ENCODE measurements at places on chromosomes 11 and 22. TPM values are rescaled to one million over a fixed set of nuclear protein-coding genes. Genes with fewer than 3 reads are reported as not detected.
A peak's percentile ranks its signal among the peaks of the same experiment; 100 is the strongest.

DNA sequence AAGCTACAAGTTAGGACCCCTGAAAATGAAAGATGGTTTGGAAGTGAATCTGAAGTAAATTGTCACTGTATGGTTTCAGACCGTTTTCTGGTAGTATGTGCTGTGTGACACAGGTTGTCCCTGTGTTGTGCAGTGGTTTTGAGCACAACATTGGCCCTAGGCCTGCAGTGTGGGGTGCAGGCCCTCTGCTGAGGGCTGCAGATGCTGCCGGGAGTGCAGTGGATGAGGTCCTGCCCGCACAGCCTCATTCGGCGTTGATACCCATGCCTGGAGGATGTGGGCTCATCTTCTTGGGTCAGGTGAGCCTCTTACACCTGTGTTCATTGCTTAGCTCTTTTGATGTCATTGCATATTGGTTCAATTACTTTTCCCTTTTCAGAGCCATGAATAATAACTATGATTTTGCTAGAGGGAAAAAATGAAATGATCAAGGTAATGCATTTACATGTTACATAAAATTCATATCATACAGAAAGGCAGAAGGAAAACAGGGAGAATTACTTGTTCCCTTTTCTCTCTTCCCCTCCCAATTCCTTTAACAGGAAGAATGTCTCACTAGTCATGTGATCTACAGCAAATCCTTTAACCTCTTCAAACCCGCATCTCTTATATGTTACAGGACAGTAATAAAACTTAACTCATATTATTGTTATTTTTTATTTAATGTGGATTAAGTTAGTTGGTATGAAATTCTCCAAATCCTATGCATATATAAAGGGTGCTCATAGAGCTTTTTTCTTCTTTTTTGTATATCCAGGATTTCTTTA is 48.7 kb downstream of the PTPRJ start:
- H3K4me3 ChIP-seq, result no peak overlapping the region
- H3K27me3 ChIP-seq, result no peaks in the 10 kb centered on the region
- peak overlapping the region; percentile 72 for H3K27ac ChIP-seq
- H3K4me1 ChIP-seq, result peaks cover 38% of the 10 kb centered on the region
- H3K36me3 ChIP-seq, result peaks cover 4% of the 10 kb centered on the region
- no peak for DNase-seq

DNA sequence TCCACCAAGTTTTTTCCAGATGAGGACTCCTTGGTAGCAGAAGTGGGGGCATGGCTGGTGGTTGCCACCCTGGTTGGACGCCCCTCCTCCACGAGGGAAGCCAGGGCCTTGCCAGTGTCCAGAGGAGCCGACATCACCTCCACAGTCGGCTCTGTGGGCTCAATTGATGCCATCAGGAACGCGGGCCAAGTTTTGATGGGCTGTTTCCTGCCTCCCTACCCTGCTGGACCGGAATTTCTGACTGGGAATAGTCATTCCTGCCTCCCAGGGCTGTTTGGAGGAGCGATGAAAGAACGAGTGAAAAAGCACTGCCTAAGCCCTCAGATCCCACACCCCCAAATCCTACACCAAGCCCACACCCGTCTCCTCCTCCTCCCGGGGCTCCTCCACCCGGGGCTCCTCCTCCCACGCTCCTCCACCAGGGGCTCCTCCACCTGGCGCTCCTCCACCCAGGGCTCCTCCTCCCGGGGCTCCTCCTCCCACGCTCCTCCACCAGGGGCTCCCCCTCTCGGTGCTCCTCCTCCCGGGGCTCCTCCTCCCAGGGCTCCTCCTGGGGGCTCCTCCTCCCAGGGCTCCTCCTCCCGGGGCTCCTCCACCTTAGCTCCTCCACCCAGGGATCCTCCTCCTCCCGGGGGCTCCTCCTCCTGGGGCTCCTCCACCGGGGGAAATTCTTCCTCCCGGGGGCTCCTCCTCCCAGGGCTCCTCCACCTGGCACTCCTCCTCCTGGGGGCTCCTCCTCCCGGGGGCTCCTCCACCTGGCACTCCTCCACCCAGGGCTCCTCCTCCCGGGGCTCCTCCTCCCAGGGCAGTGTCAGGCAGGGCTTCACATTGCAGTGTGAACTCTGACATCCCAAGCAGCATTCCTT is 10.0 kb upstream of the PRR5 start:
- no peak overlapping the region for H3K4me3 ChIP-seq
- no peak overlapping the region for H3K27ac ChIP-seq
- no peak for DNase-seq
- H3K4me1 ChIP-seq, result peaks cover 6% of the 10 kb centered on the region
- no peaks in the 10 kb centered on the region for H3K36me3 ChIP-seq

GRCh38 chr11:33542921-33543320 is 157.7 kb downstream of the C11orf91 start:
- no peak overlapping the region for H3K27ac ChIP-seq
- H3K36me3 ChIP-seq, result peaks cover 3% of the 10 kb centered on the region
- H3K4me3 ChIP-seq, result no peak overlapping the region
- H3K27me3 ChIP-seq, result peaks cover 83% of the 10 kb centered on the region
- DNase-seq, result no peak

The APOC3 gene
- total RNA-seq, result not detected

DNA sequence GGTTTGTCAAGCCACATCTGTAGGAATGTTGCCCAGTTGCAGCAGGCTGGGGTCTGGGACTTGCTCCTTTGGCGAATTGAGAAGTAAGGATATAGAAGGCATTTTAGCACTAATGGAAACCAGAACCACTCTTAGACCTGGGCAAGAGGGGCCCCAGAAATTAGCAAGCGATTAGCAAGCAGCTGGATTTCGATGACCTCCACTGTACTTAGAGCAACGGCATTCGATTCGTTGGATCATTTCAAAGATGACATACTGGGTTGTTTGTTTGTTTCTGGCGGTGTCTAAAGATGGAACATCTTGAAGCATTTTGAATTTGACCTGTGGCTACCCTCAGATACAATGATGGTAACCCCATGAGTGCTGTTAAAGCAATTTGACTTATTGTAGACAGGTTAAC is 1.2 kb upstream of the CDPF1 start:
- peak overlapping the region; percentile 84 for H3K27ac ChIP-seq
- no peaks in the 10 kb centered on the region for H3K36me3 ChIP-seq
- DNase-seq, result no peak

GRCh38 chr22:47291565-47292495 is 529.4 kb downstream of the TBC1D22A start:
- H3K27me3 ChIP-seq, result peaks cover 46% of the 10 kb centered on the region
- no peak for DNase-seq
- no peaks in the 10 kb centered on the region for H3K36me3 ChIP-seq
- no peak overlapping the region for H3K4me3 ChIP-seq

- no peak overlapping the region for H3K27ac ChIP-seq
- no peaks in the 10 kb centered on the region for H3K4me1 ChIP-seq
- DNase-seq, result no peak
- H3K36me3 ChIP-seq, result no peaks in the 10 kb centered on the region
These were observed 387.5 kb upstream of the NARS2 start for GRCh38 chr11:78961937-78962701.

The THRSP gene
- not detected for total RNA-seq

DNA sequence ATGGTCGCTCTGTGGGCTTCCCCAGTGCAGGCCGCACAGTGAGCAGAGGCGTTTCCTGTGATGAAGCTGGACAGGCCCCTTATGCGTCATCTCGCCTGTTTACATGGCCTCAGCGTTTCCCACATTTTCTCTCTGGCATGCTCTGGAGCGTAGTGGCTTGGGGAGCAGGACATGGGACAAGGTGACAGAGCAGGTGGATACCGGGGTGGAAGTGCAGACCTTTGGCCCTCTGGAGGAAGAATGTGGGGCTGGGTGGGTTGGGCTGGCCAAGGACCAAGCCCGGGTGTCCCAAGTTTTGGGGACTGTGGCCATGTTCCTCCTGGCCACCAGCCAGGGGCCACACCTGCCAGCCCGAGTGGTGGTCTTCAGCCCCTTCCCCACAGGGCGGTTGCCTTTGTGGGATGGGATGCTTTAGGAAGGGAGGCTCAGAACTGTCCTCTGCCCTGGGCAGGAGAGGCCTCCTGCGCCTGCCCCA is 446.6 kb downstream of the TBC1D22A start:
- peaks cover 3% of the 10 kb centered on the region for H3K4me1 ChIP-seq
- DNase-seq, result no peak
- H3K4me3 ChIP-seq, result no peak overlapping the region
- H3K27me3 ChIP-seq, result no peaks in the 10 kb centered on the region
- H3K36me3 ChIP-seq, result no peaks in the 10 kb centered on the region

DNA sequence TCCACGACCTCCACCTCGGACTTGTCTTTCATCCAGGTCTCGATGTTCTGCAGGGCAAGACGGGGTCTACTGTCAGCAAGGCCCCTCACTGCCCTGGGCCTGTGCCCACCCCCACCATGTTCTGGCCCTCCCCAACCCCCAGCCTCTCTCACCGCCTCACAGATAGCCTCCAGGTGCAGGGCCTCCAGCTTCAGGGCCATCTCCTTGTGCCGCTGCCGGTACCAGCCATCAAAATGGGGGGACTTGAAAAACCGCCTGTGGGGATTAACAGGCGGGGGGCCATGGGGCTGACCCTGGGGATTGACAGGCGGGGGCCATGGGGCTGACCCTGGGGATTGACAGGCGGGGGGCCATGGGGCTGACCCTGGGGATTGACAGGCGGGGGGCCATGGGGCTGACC is 4.9 kb upstream of the PLXNB2 start:
- H3K4me1 ChIP-seq, result peaks cover 10% of the 10 kb centered on the region
- H3K27me3 ChIP-seq, result no peaks in the 10 kb centered on the region
- H3K36me3 ChIP-seq, result no peaks in the 10 kb centered on the region
- DNase-seq, result no peak
- H3K4me3 ChIP-seq, result no peak overlapping the region
- no peak overlapping the region for H3K27ac ChIP-seq

The FSHB gene
- total RNA-seq, result not detected

GRCh38 chr11:128909438-128910125 is 18.4 kb downstream of the KCNJ5 start:
- no peak for DNase-seq
- no peak overlapping the region for H3K4me3 ChIP-seq
- H3K27me3 ChIP-seq, result peaks cover 54% of the 10 kb centered on the region

GRCh38 chr11:124043420-124043819 is 2.3 kb upstream of the OR10G7 start:
- peaks cover 2% of the 10 kb centered on the region for H3K4me1 ChIP-seq
- no peak overlapping the region for H3K4me3 ChIP-seq
- no peaks in the 10 kb centered on the region for H3K36me3 ChIP-seq

The PLEKHB1 gene
- 26.5 TPM for total RNA-seq

GRCh38 chr11:71356280-71356876 is 91.8 kb downstream of the DHCR7 start:
- H3K4me3 ChIP-seq, result no peak overlapping the region
- no peak for DNase-seq
- no peaks in the 10 kb centered on the region for H3K4me1 ChIP-seq
- H3K36me3 ChIP-seq, result no peaks in the 10 kb centered on the region
- no peak overlapping the region for H3K27ac ChIP-seq

- H3K4me1 ChIP-seq, result no peaks in the 10 kb centered on the region
- no peak overlapping the region for H3K27ac ChIP-seq
- H3K36me3 ChIP-seq, result no peaks in the 10 kb centered on the region
- H3K27me3 ChIP-seq, result peaks cover 13% of the 10 kb centered on the region
- DNase-seq, result no peak
These were observed 372.7 kb downstream of the BUD13 start for GRCh38 chr11:116400081-116400480.

DNA sequence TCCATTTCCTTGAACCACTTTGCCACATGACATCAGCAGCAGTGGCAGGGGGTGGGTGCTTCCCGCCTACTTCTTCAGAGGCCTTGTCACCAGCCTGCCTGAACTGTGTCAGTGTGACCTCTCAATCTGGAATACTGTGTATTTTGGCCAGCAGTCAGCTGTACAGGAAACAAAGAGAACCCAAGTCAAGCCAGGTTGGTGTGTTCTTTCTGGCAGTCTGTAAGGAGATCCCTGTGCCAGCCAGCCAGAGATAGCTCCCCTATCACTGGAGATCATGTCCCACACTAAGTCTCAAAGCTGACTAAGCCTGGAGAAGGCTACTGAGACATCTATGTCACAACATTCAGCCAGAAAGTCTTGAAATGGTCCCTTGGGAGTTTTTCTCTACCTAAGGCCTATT is 142.1 kb downstream of the TRPC6 start:
- H3K36me3 ChIP-seq, result no peaks in the 10 kb centered on the region
- H3K27ac ChIP-seq, result no peak overlapping the region
- DNase-seq, result no peak

DNA sequence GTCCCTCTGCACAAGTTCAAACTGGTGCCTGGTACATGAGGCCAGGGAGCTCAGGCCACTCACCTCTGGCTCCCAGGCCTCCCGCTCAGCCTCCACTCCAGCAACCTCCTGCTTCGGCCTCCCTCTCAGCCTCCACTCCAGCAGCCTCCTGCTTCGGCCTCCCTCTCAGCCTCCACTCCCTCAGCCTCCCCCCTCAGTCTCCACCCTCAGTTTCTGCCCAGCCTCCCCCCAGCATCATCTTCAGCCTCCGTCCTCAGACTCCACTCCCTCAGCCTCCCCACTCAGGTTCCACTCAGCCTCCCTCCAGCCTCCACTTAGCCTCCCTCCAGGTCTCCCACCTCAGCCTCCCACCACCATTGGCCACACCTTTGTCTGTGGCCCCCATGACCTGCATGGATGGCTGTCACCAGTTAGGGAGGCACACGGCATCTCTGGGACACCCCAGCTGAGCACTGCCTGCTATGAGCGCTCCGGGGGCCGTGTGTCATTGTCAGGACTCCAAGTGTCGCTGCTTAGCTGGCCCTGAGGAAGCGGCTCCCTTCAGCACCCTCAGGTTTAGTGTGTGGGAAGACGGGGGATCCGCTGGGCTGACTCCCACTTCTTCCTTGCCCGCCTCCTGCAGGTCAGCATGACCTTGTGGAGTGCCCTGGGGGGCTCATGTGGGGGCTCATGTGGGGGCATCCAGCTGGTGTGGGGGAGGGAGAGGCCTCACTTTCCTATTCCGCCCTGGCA is 39.0 kb downstream of the GRAMD4 start:
- no peak for DNase-seq
- H3K27ac ChIP-seq, result peak overlapping the region; percentile 41
- H3K27me3 ChIP-seq, result no peaks in the 10 kb centered on the region
- peaks cover 19% of the 10 kb centered on the region for H3K4me1 ChIP-seq

DNA sequence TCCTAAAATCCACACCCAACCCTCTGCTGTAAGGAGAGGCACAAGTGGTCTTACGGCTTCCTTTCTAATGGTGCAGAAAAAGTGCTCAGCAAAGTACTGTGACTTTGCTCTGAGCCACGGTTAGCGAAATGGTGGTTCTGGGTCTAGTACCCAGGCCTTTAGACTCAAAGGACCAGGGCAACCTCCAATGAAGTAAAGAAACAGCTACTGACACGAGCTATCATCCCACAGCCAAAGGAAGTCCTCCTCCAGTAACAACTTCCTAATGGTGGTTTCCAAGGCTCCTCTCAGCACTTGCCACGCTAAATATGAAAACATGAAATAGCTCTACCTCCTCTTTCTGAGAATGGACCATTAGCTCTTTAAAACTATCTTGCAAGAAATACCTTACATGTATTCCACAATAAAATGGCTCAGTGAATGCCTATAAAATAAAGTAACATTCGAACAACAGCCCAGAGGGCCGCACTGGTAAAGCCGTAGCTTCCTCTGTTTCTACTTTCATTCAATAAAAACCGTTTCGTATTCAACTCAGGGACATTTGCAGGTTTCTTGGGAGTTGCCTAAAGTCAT is 122.4 kb downstream of the ETS1 start:
- H3K27me3 ChIP-seq, result no peaks in the 10 kb centered on the region
- peaks cover 31% of the 10 kb centered on the region for H3K36me3 ChIP-seq
- H3K27ac ChIP-seq, result peak overlapping the region; percentile 100
- peaks cover 86% of the 10 kb centered on the region for H3K4me1 ChIP-seq
- H3K4me3 ChIP-seq, result peak overlapping the region; percentile 82

The PNPLA5 gene
- not detected for total RNA-seq

GRCh38 chr11:30422447-30423278 is 99.8 kb downstream of the ARL14EP start:
- no peaks in the 10 kb centered on the region for H3K4me1 ChIP-seq
- H3K27me3 ChIP-seq, result peaks cover 67% of the 10 kb centered on the region
- H3K27ac ChIP-seq, result no peak overlapping the region
- no peaks in the 10 kb centered on the region for H3K36me3 ChIP-seq

Measured in T-helper 17 cell (primary cell).